AG04450 (cell line): ENCODE measurements at places on chromosomes 7 and 10.

- DNase-seq = no peak
Observed at GRCh38 chr10:77070346-77070745, 567.3 kb downstream of the KCNMA1 start.

DNA sequence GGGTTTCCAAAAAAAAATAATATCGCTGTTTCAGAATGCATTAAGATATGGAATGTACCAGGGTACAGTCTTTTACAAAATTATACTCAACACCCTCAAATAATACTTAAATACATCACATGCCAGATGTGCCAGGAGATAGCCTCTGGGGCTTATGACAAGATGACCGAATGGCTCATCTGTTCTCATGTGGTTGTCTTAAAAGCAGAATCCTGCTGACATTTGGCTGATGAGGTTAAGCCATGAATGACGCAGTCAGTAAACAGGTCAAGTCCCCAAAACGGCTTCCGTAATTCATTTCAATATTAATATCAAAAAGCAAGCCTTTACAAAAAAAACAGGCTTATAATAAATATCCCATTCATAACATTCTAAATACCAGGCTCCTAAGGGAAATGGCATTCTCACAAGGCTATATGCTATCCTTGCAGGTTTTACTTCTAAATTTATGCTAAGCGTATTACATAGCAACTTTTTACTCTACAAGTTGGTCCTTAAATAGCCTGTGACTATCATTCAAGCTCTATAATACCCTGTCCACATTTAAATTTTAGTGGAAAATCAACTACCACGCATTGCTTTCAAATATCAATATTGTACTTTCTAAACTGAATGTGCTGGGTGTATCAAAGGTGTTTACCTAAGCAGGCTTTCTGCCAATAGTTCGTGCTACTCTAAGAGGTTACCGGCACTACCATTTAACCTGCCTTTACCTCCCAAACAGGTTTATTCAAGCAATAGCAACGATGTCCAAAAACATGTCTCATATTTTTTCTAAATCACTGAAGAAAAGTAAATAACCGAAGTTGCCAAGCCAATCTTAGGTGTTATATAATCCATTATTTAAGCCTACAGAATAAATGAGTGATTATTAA, 15.6 kb downstream of the SMURF1 start:
- DNase-seq = no peak

DNA sequence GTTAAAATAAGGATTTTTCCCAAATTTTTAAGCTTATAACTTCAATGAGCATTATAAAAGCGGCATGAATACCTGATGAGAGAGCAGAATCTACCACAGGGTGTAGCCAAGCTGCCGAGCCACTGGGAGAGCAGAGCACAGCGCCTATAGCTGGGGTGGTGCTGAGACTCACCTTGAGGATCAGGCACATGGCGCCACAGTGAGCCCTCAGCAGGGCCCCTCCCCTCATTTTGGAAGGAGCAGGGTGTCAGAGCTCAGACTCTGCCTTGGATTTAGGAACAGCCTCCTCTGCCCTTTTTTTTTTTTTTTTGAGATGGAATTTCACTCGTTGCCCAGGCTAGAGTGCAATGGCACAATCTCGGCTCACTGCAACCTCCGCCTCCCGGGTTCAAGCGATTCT, 118.6 kb downstream of the SRPK2 start:
- no peak for DNase-seq

DNA sequence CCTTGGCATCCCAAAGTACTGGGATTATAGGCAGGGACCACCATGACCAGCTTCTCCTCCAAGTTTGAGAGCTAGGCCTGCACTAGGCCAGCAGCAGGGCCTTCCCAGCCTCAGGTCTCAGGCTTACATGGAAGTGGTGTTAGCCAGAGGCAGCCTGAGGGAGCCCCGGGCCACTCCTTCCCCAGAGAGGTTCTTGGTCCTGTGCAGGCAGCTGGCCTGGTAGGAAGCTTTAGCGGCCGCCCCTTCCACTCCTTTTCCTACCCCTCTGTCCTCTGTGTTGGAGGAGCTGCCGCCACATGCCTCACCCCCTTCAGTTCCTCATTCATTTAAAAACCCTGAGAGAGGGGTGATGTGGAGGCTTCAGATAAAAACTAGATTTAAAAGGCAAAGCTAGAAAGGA, 40.3 kb downstream of the TSPAN15 start:
- DNase-seq = no peak

DNA sequence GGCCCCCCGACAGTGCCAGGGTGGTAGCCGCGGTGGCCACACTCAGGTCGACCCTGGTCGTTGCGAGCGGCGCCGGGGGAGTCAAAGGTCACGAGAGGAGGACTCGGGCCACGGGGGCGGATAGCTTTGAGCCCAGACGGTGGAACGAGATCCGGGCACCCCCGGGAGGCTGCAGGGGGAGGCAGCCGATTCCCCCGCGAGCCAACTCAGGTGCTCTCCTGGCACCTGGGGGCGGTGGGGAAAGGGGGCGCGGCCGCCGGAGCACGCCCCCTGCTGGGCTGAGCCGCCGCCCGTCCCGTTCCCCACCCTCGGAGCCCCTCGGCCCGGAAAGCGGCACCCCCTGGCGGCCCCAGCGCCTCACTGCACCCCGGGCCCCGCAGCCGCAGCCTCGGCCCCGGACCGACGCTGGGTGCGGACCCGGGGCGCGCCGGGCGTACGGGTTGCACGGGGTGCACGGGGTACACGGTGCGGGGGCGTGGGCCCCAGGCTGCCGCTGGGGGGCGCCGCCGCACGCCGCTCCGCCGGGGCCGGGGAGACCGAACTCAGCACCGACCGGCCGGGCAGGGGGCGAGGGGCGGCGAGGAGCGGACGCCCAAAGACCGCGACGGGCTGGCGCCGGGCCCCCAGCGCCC, 521 bp upstream of the NYAP1 start:
- DNase-seq = no peak

GRCh38 chr10:27678166-27678565, 67.5 kb downstream of the MKX start:
- no peak for DNase-seq

DNA sequence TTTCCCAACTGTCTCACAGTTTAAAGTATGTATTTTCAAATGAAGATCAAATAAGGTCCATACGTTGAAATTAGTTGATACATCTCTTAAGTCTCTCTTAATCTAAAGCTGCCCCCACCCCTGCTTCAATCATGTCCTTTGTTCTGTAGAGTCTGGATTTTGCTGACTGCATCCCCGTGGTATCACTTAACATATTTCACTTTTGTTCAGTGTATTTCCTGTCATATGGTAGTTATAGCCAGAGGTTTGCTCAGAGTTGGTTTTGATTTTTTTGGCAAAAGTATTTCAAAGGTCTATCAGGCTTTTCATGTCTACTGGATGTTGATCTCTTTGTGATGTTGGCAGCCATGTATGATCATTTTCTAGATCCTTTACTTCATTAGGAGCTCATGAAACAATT, 54.4 kb upstream of the ARID5B start:
- no peak for DNase-seq

GRCh38 chr7:131673576-131673975, 117.1 kb upstream of the PODXL start:
- DNase-seq = no peak

DNA sequence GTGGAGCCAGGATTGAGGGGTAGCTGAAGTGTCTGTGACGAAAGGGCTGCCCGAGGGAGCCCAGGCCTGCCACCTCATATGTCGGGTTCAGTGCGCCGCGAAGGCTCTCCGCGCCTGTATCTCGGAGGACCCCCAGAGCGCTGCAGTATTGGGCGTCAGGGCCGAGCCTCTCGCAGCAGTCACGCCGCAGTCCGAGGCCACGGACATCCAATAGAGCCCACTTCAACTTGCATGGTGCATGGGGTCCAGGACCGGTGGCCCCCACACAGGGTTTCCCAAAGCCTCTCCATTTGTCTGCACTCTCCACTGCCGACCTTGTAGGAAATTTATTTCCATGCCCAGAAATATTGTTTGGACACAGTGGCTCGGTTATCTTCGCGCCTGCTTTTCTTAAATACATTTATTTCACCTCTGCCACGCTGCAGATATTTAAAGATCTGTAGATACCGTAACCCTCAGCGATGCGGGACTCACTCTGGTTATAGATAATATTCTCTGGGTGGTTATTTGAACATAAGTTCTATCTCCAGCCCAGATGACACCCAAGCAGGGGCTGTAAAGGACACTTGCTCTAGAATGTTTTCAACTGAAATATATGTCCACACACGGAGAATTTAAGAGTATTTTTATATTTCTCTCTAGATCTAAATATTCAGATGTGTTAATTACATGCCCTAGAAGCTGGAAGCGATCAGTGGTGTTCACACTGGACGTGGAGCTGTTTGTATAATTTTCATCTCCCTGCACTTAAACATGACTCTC, 5.1 kb upstream of the ZNF503 start:
- no peak for DNase-seq

GRCh38 chr7:114688443-114689055, 233.3 kb upstream of the MDFIC start:
- no peak for DNase-seq

DNA sequence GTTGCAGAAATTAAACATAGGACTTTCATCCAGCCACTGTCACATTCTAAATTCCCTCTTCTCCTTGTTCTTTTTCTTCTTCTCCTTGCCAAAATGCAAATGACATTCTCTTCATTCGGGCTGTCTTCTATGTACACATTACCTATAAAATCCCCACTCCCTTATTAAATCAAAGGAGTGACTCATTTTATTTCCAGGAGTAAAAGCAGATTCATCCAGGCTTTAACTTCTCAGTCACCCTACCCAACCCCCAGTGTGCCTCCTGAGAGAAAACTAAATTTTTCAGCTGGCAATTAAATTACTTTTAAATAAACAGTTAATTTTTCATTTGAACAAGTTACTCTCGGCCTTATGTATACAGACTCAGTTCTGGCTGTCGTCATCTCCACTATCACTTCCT, 223.9 kb upstream of the SHH start:
- DNase-seq = no peak
